ENCODE measurements at places on chromosomes 1 and 21.

DNA sequence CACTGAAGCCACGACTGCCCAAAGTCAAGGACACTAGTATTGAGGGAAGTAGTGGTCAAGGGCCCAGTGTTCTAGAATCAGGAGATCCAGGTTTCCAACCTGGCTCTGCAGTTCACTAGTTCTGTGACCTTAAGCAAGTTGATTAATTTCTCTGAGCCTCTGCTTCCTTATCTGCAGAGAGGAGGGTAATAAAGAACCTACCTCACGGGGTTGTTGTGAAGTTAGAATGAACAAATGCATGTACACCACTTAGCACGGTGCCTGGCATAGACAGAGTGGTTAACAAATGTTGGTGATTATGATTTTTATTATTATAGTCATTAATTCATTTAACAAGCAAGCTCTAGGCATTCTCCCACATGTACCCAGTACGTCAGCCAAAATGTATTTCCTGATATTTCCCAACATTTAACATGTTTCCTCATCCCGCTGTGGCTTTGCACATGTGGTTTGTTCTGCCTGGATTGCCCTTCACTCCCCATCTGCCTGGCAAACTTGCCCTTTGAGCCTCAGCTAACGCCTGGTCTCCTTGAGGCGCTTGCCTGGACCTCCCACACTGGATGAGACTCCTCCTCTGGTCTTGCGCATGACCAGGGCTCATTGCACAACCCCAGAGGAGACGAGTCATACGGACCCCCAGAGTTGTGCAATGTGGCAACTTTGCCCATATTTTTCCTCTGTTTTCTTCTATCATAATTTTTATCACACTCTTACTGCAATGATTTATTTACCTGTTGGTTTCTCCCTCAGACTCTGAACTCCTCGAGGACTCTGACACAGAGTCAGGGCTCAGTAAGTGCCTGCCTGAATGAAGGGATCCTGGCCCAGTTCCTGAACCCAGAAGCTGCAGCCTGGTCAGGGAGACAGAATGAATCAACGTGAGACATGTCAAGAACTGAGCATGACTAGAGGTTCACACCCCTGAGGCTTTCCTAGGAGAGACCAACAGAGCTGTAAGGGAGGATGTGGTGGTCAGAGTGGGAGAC, 20.7 kb upstream of the MFSD2A start:
- DNase-seq = peak; percentile 52

DNA sequence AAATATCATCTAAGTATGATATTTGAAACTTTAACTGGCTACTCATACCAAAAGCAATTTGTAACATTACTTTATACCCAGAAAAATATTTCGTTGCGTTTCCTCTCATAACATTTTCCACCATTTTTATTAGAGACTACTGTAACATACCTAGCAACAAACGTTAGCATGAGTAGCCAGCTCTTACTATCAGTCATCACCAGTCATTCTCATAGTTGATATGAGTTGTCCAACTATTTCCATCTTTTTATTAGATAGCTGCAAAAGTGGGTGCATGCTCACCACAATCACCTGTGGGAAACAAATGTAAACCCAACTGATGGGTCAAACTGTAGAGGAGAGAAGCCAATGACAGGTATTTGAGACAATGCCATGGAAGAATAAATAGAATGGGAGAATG, 114.6 kb downstream of the AKT3 start:
- DNase-seq = no peak

- DNase-seq = no peak
Measured at GRCh38 chr1:92446546-92446945, 40.2 kb downstream of the GFI1 start.

DNA sequence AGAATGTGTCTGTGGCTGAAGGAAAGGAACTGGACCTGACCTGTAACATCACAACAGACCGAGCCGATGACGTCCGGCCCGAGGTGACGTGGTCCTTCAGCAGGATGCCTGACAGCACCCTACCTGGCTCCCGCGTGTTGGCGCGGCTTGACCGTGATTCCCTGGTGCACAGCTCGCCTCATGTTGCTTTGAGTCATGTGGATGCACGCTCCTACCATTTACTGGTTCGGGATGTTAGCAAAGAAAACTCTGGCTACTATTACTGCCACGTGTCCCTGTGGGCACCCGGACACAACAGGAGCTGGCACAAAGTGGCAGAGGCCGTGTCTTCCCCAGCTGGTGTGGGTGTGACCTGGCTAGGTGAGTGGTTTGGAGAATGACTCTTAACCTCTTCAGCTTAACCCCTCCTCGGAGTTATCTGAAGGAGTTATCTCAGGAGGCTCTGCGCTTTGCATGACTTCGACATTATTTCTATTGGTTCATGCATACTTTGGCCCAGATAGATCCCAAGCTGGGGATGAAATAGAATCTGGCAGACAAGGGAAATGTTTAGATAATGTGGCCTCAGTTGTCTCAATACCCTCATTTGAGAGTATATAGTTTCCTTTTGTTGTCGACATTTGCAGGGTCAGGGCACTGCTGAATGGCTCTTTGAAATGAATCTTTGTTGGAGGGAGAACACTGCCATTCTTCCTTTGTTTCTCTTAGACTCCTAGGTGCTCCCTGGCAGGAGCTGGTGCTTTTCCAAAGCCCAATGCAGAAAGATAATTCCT, 39.7 kb downstream of the PTGFRN start:
- no peak for DNase-seq

DNA sequence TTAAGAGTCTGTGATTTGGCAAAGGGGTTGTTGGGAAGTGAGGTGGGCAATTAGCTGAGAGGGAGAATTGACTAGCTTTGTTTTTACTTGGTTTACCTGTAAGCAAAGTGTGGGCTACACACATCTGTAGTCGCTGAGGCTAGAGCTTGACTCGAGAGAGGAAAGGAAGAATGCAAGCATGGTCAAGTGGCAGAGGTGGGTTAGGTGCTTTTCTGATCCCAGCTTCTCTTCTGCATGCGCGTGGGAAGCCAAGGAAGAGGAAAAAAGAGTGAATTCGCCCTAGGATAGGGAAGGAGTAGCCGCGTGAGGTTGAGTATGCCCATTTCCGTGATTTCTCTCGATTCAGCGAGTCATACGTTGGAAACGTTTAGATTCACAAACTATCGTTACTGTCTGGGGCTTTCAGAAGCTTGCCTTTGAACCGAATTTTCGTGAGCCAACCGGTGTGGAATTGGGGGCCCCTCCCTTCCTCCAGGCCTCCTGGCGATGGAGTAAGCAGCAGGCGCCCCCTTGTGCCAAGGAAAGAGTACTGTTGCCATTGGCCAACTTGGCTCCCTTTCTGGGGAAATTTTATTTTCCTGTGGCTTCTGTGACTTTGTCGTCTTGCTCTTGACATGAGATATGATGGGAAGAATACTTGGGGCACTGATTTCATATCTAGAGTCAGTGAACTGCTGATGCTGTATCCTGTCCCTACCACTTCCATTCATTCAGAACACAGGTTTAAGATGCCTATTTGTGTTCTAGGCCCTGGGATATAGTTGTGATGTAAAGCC, 1.3 kb downstream of the PIGV start:
- DNase-seq = no peak

DNA sequence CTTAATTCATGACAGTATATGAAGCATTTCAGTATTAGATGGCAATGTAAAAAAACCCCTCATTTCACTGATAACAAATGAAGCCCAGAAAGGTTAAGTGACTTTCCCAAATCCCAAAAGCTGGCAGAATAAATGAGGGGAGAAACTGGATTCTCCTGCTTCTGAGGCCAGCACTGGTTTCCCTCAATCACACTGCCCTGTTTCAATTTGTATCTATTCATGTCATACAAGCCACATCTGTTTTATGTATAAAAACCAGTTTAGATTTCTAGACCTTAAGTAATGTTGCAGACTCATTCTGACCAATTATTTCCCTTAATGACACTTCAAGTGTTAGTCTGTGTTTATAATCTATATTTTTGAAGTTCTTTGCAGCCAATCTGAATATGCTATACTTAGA, 16.8 kb downstream of the PLPPR4 start:
- no peak for DNase-seq

DNA sequence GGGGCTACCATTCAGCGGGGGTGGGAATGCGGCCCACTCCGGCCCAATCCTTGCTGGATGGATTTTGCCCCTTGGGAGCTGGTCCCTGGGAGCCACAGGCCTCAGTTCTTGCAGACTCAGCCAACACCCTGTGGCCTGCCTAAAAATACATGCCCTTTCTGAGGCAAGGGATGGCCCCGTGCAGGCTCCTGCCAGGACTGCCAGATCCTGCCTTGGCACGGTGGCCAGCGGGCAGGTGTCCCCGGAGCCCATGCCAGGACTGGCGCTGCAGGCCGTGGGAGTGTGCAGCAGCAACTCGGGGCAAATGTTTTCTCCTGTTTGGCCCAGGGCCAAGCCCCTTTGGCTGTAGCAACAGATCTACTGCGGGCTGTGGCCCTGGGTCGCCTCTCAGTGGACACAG, 1.6 kb upstream of the PANK4 start:
- DNase-seq = peak; percentile 50

DNA sequence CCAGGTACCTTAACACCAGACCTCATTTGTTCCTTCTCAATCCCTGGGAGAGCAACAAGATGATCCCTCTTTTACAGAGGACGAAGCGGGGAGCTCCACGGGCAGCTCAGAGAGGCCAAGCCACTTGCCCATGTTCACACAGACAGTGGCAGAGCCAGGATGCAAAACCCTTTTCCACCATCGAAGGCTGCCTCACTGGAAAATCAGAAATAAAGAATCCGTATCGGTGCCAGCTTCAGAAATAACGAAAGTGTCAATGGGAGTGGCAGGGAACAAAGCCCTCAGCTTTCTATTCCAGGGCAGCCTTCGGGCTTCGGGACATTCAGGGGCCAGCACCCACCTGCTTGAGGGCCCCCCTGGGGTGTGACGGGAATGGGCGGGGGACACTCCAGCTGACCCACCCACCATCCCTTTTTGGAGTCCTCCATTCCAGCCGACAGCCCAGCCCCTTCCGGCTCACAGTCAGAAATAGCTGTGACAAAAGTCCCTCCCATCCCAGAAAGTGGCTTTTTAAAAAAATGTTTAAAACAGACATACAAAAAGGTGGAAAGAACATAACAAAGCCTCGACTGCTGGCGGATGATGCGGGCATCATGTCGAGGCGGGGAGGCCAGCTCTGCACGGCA, 6.0 kb downstream of the IFFO2 start:
- no peak for DNase-seq

DNA sequence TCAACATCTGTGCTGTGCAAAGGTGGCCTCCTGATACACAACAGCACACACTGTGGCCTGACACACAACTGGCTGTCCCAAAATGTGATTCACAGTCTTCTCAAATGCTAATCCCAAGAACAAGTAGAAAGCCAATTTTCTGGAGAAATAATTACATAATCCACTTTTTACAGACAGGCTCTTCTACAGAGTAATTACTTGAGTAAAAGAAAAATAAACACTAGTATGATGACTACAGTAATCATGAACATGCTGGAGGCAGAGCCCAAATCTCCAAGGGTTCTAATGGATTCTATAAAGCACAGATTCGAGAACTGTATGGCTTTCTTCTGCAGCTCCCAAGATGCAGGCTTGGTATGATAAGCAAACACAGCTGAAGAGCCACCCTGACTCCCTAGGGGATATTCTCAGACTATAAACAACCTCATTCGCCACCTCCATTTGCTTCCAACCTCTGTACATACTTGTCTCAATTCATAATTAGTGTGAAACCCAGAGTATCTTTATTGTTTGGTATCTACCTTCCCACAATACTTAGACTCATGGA, 81.9 kb downstream of the SIPA1L2 start:
- DNase-seq = no peak

DNA sequence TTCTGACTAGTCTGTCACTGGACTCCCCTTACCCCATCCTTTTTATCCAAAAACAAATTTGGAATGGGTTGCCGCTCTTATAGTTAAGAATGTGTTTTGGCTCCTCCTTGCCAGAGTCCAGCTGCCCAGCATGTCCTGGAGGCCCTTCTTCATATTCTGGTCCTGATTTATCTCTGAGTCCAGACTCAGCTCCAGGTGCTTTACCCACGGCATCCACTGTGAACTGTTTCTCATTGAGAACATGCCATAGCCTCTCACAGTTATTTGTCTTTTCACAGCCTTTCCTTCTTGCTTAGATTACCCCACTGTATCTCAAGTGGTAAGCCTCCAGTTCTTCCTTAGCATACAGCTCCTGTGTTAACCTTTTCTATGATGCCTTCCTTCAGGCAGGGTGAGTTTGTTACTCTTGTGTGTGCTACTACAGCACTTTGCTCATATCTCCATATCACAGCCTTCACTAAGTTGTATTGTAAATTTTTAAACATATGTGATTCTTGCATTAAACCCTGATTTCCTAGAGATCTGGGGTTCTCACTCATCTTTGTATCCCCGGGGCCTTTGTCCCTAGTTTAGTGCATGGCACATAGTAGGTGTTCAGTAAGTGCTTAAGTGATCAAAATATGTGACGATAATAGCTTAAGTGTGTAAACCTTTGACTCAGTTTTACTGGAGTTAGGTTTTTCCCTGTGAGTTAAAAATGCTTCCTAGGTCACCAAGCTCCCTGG, 116.0 kb downstream of the OSBPL9 start:
- DNase-seq = no peak

DNA sequence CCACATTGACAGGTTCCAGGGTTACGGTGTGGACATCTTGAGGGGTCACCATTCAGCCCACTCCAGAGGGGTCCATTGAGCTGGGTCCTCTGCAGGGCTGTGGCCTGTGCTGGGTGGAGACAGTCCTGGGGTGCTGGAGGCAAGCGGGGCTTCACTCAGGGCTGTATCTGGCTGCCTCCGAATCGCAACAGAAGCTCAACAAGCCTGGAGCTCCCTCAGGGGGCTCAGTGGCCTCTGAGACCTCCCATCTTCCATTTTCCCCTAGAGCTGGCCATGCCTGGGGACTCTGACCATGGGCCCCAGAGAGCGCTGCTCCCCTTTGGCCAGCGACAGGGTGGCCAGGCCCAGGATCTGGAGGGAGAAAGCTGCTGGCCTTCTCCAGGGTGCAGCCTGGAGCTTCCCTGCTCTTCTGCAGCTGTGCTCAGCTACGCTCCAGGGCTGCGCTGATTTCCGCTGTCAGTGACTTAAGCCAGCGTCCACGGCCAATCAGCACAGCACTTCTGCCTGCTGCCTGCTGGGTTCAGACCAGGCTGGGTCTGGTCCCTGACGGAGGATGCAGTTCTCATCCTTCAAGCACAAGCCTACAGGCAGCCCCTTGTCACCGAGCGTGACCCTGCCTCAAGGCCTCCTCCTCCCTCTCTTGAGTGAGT, 45.0 kb upstream of the ADARB1 start:
- DNase-seq = no peak

GRCh38 chr1:167520711-167521206, 2.4 kb upstream of the CD247 start:
- DNase-seq = no peak

- DNase-seq = peak; percentile 36
Measured at GRCh38 chr1:197619008-197619640, 156.2 kb downstream of the DENND1B start.

GRCh38 chr1:3022976-3023375, 1.7 kb downstream of the ACTRT2 start:
- no peak for DNase-seq

Measured in LNCaP clone FGC (cell line).